ENCODE measurements at places on chromosomes 5 and 9.

- no peak for DNase-seq
Observed at GRCh38 chr5:39381376-39381775, 17.1 kb upstream of the C9 start.

- no peak for DNase-seq
Observed at GRCh38 chr5:108523360-108523759, 141.5 kb upstream of the FBXL17 start.

DNA sequence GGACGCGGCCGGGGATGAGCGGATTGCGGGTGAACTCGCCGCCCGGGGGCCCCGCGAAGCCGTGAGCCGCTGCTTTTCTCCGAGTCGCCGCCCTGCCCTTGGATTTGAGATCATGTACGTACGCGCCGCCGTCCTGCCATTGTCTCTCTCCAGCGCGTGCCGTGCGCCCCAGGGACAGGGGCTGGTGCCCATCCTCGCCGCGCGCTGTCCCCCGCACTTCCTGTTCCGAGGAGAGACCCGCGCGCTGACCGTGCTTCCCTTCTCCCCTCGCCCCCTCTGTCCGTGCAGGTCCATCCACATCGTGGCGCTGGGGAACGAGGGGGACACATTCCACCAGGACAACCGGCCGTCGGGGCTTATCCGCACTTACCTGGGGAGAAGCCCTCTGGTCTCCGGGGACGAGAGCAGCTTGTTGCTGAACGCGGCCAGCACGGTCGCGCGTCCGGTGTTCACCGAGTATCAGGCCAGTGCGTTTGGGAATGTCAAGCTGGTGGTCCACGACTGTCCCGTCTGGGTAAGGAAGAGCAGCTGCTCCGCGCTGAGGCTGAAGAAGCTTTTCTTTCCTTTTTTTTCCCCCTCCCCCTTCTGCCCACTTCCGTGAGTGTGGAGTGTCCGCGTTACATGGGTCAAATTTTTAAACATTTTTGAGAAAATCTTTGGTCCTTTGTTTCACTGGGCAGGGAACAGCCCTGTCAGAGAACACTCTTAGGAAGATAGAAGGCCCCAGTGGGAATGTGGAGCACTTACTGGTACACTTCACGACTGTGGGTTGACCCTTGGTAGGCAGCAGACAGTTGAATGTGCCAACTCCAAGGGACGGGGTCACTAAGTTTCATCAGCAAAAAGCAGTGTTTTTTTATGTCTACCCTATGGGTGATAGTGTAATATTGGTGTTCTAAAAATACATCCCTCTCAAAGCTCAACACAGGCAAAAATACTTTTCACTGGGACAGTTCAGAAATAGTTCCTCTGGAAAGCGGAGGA lies 727 bp downstream of the RHOBTB3 start:
- DNase-seq, result peak; percentile 47

- DNase-seq, result peak; percentile 31
Observed at GRCh38 chr5:149488645-149489306, 62.5 kb downstream of the CSNK1A1 start.

DNA sequence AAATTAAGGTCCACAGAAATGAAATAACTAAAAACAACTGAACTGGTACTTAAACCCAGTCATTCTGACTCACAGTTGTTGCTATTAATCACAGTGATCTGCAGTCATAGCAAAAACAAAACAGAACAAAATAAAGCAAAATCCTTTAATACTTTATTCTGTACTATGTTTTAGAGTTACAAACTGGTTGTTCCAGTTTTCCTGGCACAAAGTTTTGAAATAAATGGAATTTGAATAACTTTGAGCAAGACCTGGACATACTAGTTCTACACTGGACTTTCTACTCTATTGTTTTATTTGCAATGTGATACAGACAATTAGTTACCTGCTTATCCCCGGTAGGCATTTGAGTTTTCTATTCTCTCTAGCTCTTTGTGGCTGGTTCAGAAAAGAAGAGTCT lies 147.9 kb downstream of the DMRT2 start:
- no peak for DNase-seq

DNA sequence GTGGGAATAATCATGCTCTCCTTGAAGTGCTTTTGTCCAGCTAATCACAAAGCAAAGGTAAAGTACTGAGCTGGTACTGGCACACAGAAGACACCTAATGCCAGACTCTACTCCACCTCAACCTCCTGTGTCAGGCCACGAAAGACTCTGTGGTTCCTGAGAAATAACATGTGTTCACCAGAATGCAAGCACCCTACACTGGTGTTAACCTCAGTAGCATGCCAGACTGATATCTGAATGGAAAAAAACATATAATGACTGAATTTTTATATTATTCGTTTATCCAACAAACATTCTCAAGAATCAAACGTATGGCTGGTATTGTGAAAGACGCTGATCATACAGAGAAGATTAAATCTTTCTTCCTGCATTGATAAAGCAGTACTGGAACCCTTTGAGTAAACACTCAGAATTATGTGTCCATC lies 97.1 kb upstream of the IFNE start:
- DNase-seq, result no peak

- no peak for DNase-seq
Observed at GRCh38 chr5:13325765-13326164, 618.7 kb downstream of the DNAH5 start.

DNA sequence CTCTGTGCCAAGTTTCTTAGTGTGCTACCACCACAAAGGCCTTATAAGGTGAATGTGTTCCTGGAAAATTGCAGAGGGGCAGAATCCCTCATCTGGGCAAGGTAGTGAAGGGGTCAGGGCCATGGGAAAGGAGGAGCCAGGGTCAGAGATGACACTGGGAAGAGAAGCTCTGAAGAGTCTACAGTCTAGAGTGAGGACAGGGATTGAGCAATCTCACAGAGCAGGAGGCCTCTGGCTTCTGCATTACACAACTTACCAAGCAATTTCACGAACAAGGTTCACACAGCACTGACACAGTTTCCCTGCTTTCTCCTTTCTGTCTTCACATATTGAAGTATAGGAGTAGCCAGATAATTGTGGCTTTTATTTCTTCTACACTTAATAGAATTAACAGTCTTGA lies 24.5 kb upstream of the IDNK start:
- peak; percentile 16 for DNase-seq

DNA sequence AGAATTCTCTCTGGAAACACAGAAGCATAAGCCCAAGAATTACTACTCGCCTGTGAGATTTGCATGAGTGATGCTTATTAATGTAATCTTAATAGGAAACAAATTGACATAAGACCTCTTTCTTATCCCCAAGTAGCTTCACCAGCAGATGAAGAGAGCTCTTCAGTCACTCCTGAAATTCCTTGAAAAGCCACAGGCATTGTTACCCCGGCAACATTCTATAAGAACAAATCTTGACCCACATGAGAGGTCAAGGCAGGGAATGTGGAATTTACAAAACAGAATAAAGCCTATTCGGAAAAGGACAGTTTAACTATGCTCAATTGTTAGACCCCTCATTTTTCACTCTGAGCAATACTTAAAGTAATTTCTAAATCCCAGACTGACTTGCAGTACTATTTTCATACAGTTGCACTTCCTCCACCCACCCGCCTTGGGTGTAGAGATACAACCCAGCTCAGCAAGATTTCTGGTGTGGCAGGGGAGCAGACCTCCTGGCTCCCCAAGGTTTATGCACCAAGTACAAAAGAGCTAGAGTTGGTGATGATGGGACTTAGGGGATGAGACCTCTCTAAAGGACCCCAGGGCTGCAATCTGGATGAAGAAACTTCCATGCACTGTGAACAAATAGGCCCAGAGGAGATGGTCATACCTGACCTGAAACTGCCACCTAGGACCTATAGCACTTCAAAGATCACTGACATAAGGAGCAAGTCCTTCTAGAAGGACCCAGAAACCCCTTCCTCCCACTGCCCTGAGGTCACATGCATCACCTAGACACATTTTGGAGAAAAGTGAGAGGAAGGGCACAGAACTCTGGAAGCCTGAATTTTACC lies 242.1 kb downstream of the ZNF608 start:
- peak; percentile 35 for DNase-seq

- DNase-seq, result no peak
Observed at GRCh38 chr5:79847561-79847960, 143.5 kb downstream of the MTX3 start.

DNA sequence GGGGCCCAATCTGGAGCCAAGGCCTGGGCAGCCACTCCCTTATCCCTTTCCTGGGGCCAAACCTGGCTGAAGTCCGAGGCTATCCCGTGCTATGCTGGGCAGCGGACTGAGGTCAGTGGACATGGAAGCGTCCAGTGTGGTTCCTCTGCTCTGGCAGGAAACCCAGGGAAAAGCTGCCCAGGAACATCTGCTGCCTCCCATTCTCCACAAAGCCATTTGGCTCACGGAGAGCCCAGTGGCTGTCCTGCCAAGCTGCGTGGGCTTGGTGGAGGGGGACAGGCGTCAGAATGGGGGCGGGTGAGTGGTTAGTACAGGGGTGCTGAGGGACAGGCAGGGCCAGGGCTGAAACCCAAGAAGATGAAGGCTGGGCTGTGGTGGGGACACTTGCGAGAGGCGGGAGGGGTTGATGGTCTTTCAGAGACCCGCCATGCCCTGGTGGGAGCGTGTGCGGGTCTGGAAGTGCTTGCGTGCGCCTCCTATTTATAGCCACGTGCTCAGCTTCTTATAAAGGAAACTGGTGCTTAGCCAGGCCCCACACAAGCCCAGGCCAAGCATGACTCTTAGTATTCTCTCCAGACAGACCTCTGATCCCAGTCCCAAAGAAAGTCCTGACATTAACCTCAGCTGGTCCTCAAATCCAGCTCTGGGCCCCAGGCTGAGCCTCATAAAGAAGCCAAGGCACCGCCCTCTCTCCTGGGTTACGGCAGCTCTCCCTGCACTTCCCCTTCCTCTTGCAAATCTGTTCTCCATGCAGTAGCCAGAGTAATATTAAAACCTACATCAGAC lies 9.4 kb upstream of the SLC6A7 start:
- DNase-seq, result no peak

DNA sequence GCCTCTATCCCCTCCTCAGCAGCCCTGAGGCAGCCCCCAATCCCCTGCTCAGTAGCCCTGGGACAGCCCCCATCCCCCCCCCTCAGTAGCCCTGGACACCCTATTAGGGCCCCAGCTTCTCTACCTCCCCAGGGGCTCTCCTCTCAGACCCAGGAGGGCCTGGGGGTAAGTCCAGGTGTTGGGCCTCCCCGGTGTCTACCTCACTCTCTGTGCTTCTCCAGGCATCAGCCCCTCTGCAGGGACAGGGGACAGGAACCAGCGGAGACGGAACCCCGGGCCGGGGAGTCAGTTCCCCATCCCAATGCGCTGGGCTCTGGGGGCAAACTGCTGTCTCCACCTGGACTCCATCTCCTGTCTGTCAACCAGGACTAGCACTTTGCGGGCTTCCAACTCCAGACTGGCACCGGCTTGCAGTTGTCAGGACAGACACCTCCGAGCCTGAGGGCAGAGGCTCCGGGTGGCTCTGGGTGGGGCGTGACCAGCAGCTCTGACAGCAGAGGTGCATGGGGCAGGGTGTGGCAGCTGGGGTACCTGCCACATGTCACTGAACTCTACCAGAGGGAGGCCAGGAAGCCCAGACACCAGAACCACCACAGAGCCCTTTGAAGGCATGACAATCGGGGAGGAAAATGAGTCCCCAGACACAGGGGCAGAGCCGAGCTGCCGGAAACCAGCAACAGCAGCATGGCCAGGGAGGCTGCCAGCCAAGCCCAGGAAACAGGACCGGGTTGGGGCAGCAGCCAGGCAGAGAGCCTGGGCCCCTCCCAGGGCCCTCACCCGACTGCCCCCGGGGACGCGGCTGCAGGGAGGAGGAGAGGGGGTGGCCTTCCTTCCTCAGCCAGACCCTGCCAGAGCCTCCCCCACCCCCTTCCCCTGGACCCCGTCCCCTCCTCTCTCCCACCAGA lies 17.7 kb upstream of the UBAC1 start:
- DNase-seq, result no peak

DNA sequence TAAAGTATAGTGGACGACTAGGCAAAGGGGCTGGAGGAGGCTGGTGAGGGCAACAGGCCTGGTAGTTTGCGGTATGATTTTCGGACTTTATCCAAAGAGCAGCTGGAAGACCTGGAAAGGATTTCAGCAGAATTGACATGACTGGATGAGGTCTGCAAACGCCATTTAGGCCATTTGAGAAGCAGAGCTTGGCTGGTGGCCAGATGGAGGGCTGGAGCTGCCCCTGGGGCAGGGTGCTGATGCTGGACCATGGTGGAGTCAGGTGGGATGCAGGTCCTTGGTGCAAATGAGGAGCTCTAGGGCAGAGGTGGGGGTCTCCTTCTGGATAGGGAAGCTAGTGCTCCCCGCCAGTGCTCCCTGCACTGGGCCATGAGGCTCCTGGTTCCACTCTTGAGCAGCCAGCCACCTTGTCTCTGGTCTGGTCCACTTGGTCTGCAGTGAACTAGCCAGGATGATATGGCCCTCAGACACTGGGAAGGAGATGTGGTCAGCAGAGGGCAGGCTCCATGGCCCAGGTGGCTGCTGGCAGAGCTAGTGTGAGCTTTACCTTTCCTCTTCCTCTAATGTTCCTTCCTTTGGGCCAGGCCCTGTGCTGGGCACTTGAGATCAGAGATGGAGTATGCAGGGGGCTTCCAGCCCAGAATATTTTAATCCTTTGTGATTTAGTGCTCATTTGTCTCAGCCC lies 31.4 kb downstream of the COL27A1 start:
- DNase-seq, result no peak

DNA sequence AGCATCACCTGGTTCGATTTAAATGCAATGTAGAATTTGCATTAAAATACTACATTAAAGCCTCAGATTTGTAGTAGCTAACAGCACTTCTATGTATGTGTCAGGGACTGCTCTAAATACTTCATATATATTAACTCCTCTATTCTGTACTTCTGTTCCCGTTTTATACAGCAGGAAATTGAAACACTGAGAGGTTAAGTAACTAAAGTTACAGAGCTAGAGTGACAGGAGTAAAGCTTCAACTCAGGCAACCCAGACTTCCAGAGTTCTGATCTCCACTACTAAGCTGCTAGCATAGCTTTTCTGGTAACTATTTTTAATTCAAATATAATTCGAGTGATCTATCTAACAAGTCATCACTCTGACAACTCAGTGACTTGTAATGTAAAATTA lies 619 bp upstream of the APC start:
- DNase-seq, result no peak

DNA sequence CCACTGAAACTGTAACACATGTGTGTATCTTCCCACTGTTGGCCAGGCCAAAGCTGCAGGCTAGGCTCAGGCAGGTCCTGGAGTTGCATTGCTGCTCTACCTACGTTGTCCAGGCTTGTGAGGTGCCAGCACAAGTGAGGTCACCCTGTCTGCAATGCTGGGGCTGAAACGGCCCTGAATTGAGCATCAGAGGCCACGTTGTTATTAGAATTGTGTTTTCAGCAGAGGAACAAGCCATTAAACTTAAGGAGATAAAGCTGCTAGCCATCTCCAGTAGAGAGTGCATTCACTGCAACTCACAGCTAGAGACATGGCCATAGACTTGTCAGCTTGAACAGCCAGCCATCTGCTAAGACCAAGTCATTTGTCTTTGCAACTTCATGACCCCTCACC lies 191.8 kb downstream of the SEMA6A start:
- DNase-seq, result no peak

DNA sequence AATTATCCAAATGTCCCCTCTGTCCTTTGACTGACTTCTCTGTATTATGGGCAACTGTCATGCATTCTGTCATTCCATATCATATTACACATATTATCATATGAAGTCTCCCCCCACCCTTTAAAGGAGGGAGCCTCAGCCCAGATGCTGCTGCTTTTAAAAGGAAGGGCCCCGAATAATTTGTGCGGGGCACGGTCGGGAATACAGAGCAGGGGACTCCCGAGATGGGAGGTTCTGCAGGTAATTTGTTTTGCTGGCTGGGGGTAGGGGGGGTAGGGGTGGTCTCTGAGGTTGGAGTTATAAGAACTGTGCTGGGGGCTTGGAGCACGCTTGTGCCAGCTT lies 10.1 kb upstream of the LHX2 start:
- DNase-seq, result no peak

- no peak for DNase-seq
Observed at GRCh38 chr5:154376481-154376880, 69.3 kb upstream of the SAP30L start.

GRCh38 chr9:35945341-35946018 lies 12.5 kb downstream of the OR2S2 start:
- DNase-seq, result peak; percentile 91

Measured in fibroblast of skin of scalp (primary cell).